Stimulated activated CD4-positive, alpha-beta T cell treated with anti-CD3 and anti-CD28 coated beads, Interleukin-1b, Interleukin-23, amount 100 ng/mL, for 24 hours (primary cell): ENCODE measurements at places on chromosomes 11 and 22.

- DNase-seq = no peak
Observed at GRCh38 chr22:32579529-32580220, 105.1 kb downstream of the FBXO7 start.

- no peak for DNase-seq
Observed at GRCh38 chr11:13373216-13373615, 89.8 kb downstream of the BTBD10 start.

DNA sequence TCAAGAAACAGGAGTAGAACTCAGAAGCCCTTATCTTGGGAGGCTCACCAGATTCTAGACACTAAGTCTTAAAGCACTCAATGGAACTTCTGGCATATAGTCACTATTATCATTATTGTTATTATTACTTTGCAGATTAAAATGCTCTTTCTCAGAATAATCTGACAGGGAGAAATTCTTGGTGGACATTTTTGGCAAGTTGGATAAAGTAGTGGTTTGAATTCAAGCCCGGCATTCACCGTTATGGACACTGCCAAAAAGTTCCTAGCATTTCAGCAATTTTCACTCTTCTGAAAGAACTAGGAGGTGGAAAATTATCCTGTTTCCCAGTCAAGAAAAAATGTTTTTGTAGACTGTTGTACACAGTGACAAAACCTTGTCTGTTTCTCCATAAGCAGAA, 179.6 kb upstream of the ISX start:
- no peak for DNase-seq

GRCh38 chr11:85941380-85941973, 86.3 kb downstream of the CCDC83 start:
- no peak for DNase-seq

- DNase-seq = no peak
Observed at GRCh38 chr22:35217527-35217926, 39.8 kb upstream of the HMGXB4 start.

GRCh38 chr11:99366546-99366945, 345.8 kb downstream of the CNTN5 start:
- no peak for DNase-seq

DNA sequence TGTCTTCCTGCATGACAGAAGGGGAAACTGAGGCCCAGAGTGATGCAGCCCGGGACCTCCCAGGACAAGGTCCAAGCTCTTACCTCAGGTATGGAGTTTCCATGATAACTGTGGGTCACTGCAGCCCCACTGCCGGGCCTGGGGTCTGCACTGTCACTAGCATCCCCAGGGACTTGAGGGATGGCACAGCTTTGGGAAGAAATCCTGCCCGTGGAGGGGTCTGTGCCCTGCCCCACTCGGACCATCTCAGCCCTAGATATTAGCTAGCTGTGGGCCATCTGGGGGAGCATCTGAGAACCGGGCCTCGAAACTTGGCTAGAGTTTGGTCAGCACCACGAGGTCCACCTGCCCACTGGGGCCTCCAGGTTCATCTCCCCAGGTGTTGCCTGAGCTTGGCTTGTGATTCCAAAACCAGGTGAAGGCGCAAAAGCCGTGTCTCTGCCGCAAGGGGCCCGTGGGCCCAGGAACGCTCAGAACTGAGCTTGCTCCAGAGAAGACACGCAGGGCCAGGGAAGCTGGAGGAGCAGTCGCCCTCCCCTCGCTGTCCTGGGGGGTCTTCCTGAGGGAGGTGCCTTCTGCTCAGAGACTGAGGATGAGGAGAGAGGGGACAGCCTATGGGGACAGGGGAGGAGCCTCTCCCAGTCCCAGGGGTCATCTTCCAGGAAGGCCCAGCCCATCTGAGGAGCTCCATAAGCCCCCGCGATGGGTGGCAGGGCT, 4.8 kb downstream of the LINC01488 start:
- DNase-seq = no peak

DNA sequence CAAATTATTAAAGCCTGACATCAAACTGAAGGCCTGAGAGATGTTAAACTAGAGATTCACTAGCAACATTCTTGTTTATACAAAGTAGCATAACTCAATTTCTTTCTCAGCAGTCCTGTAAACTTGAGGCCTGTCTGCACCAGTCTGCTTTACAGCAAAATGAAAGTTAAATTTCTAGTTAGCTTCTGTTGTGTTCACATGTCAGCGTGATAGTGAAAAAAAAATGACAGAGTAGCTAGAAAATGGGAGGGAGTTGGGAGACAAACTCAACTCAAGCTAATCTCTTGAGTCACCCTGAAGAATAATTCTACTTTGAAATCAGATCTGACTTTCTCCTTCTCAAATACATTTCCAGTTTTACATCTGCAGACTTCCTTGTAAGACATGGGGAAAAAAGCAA, 6.5 kb downstream of the RBFOX2 start:
- no peak for DNase-seq

- DNase-seq = no peak
Observed at GRCh38 chr22:30275625-30276024, 9.0 kb upstream of the OSM start.

DNA sequence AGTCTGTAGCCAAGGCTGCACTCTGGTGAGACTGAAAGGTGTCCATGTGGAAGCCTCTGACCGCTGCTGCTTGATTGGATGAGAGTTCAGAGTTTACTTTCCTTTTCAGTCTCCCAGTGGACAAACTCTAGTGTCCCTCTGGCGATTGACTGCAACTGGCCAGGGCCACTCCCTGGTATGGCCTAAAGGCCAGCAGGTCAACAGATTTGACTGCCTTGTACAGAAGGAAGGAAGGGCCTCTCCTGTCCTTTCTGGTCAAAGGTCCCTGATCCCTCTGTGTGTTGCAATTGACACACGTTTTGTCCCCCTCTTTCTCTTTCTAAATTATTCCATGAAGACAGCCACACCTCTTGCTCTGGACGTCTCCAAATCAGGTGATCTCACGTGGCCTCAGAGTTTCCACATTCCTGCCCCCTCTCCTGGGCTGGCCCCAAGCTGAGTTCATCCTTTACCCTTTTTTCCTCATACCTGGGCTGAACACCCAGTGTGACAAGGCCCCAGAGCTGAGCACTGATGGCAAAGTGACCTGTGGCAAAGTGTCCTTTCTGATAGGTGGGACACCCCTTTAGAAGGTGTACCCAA, 18.7 kb upstream of the FBLN1 start:
- no peak for DNase-seq

DNA sequence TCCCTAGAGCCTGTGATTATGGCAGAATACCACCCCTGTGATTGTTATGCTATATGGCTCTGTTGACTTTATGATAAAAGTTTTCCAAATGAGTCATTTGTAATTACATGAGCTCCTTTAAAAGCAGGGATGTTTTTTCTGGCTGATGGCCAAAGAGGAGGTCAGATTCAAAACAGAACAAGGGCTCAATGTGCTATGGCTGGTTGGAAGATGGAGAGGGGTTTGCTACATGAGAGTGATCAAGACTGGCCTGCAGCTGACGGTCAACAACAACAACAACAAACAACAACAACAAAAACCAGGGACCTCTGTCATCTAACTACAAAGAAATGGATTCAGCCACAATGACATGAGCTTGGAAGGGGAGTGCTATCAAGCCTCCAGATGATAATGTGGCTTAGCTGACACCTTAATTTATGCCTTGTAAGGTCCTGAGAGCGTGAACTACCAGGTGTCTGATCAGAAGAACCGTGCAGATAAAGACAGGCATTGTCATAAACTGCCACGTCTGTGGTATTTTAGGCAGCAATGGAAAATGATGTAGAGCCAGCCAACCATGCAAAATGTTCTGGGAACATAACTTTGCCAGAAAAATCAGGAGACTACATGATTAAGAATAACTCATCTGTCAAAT, 47.2 kb downstream of the PIWIL3 start:
- DNase-seq = no peak

- DNase-seq = no peak
Observed at GRCh38 chr11:70440206-70440605, 41.9 kb downstream of the CTTN start.

DNA sequence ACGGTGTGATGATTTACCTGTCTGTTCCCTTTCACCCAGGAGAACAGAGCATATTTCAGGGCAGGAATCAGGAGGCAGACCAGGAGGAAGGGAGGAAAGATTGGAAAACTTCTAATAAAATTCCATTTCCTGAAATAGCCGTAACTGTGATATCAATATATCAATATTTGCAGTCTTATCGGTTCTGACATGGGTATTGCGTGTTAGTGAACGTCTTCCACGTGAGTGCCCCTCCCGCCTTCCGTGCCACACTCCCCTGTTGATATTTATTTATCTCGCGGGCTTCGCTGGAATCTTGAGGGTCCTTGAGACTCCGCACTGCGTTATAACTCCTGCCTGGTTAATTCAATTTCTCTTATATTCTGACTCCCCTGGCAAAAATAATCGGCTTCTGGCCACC, 1160.4 kb downstream of the BRD1 start:
- DNase-seq = no peak

- DNase-seq = no peak
Observed at GRCh38 chr11:121965330-121965729, 150.7 kb downstream of the BLID start.

- DNase-seq = peak; percentile 95
Observed at GRCh38 chr11:64846998-64847666, 2.7 kb upstream of the CDC42BPG start.

DNA sequence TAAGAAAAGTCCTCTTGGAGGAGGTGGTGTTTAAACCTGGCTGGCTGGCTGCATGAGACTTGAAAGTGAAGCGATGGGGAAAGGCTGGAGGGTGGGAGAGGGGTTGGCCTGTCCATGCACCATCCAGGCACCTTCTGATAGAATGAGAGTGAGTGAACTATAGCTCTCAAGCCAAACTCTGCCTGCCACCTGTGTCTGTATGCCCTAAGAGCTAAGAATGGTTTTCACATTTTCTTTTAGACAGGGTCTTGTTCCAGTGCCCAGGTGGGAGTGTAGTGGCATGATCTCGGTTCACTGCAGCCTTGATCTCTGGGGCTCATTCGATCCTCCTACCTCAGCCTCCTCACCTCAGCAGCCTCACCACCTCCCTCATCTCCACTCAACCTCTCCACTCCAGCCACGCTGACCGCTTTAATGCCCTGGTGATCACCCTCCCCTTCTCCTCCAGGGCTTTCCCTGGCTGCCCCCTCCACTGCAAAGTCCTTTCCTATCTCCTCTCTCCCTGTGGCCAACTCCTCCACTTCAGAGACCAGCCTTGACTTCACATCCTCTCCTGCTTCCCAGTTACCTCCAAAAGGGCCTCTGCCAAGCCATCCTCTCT, 38.3 kb upstream of the DKK3 start:
- no peak for DNase-seq

- no peak for DNase-seq
Observed at GRCh38 chr11:83726316-83726715, 440.1 kb upstream of the CCDC90B start.

DNA sequence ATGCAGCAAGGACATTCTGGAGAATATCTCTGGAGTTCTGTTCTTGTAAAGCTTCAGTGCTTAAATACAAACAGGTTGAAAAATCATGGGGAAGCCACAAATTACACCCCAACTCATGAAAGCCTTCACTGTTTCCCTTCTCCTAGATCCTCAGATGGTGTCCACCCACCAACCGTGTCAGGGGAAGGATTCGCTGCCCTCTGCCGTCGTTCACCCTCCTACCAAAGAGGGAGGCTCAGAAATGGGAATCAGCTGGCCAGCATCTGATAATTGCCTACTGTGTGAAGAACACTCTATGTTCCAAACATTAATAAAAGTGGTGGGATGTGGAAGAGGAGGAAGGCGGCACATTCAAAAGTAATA, 7.4 kb upstream of the HEPACAM start:
- no peak for DNase-seq

- no peak for DNase-seq
Observed at GRCh38 chr22:23834793-23835483, 3.9 kb downstream of the DERL3 start.

GRCh38 chr11:47369676-47370075, 8.7 kb downstream of the SPI1 start:
- DNase-seq = peak; percentile 23

GRCh38 chr11:10438458-10438857, 16.6 kb upstream of the AMPD3 start:
- DNase-seq = no peak

GRCh38 chr11:73171436-73172161, 29.5 kb upstream of the FCHSD2 start:
- DNase-seq = no peak

- no peak for DNase-seq
Observed at GRCh38 chr11:47408598-47409439, 429 bp downstream of the SLC39A13 start.

- no peak for DNase-seq
Observed at GRCh38 chr11:117829369-117829725, 4.8 kb upstream of the FXYD2 start.

DNA sequence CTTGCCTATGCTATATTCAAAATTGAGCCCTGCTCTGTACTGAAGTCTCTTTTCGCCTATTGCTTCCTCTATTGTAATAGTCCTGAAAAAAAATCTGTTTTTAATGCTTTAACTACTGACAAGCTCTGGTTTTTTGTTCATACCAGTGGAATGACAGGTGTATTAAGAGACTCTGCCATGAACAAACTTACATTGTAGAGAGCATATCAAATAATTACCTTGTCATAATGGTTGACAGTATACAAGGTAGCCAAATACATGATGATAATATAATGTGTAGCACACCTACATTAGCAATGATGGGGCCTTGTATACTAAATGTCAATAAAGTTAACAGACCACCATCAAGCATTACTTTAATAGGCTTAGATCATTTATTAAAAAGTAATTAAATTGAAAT, 175.0 kb downstream of the DYNC2H1 start:
- DNase-seq = no peak

DNA sequence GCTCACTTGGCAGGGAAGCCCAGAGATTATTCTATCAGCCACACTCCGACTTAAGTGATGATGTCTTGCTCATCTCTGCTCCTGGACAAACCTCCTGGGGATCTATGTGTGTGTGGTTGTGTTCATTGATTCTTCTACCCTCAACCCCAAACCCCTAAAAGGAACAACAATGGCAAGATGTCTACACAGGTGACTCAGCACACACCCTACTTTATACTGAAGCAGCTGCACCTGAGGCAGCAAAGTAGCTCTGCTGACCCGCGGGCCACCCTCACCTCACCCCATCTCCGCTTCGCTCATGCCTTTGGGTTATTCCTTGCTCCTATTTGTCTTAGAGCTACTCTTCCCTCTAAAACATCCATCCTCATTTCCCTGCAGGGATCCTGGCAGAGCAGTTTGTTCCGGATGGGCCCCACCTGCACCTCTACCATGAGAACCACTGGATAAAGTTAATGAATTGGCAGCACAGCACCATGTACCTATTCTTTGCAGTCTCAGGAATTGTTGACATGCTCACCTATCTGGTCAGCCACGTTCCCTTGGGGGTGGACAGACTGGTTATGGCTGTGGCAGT, 38.7 kb downstream of the TMEM45B start:
- DNase-seq = no peak

DNA sequence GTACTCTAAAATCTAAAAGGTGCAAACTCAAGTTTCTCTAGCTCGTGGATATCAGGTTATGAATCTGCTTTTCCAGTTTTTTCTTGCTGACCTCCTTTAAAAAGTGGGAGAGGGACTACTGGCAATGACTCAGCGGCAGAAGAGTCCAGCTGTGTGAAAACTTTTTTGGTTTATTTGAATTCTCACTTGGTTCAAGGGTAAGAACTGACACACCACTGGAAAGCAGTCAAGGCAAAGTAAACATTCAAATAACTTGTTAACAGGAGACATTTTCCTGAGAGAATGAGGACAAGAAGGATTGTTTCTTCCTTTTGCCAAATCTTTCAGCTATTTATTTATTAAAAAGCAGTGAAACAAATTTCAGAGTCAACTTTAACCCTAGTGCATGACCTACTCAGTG, 36.1 kb downstream of the CDON start:
- no peak for DNase-seq

GRCh38 chr11:31856248-31856647, 45.1 kb upstream of the PAX6 start:
- DNase-seq = no peak
